ENCODE measurements at places on chromosomes 7 and 10. TPM values are rescaled to one million over a fixed set of nuclear protein-coding genes. Genes with fewer than 3 reads are reported as not detected.

- H3K36me3 ChIP-seq, result no peaks in the 10 kb centered on the region
- H3K27me3 ChIP-seq, result peaks cover 7% of the 10 kb centered on the region
- no peak overlapping the region for H3K4me3 ChIP-seq
- H3K4me1 ChIP-seq, result peaks cover 15% of the 10 kb centered on the region
Measured at GRCh38 chr10:132636358-132636757, 98.8 kb downstream of the INPP5A start.

- no peaks in the 10 kb centered on the region for H3K36me3 ChIP-seq
- no peak overlapping the region for H3K27ac ChIP-seq
- no peaks in the 10 kb centered on the region for H3K4me1 ChIP-seq
- no peaks in the 10 kb centered on the region for H3K27me3 ChIP-seq
- DNase-seq, result no peak
Measured at GRCh38 chr7:147438216-147438615, 1152.3 kb upstream of the C7orf33 start.

DNA sequence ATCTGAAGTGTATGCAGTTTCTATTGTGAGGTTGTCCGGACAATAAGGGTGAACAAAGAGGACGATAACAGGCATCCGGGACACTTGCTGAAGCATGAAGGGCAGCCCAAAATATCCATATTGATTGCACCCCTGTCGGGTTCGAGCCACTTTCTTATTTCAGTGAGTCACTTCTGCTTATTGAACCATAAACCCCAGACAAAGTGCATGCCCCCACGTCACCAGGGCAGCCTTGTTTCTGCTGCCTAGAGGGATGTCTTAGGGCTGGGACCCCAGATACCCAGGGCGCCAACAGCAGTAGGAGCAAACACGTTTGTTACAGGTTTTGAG lies 175.3 kb upstream of the LYZL1 start:
- no peak overlapping the region for H3K4me3 ChIP-seq
- H3K27me3 ChIP-seq, result no peaks in the 10 kb centered on the region
- H3K36me3 ChIP-seq, result no peaks in the 10 kb centered on the region

DNA sequence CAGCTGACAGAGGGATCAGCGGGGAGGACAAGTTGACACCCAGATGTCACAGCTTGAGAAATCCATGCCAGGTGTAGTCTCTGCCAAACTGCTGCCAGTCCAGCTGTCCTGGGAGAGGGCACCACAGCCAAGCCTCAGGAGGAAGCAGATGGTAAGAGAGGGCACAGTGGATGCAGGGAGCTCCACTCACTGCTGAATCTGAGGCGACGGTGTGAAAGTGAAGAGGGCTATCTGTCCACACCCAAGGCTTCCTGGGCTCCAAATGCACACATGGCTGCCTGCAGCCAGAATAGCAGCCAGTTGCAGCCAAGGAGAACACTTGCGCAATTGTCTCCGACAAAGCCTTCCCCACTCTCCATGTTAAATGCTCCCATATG lies 502.4 kb downstream of the GRID1 start:
- H3K27me3 ChIP-seq, result no peaks in the 10 kb centered on the region
- no peak overlapping the region for H3K27ac ChIP-seq
- H3K4me3 ChIP-seq, result no peak overlapping the region
- H3K36me3 ChIP-seq, result no peaks in the 10 kb centered on the region
- H3K4me1 ChIP-seq, result no peaks in the 10 kb centered on the region
- DNase-seq, result no peak

GRCh38 chr7:68684246-68684839 lies 913.9 kb upstream of the AUTS2 start:
- H3K4me3 ChIP-seq, result no peak overlapping the region
- no peak for DNase-seq
- H3K36me3 ChIP-seq, result no peaks in the 10 kb centered on the region
- no peak overlapping the region for H3K27ac ChIP-seq

GRCh38 chr10:13815756-13816155 lies 229.0 kb downstream of the PRPF18 start:
- H3K4me3 ChIP-seq, result no peak overlapping the region
- no peaks in the 10 kb centered on the region for H3K36me3 ChIP-seq

- H3K27me3 ChIP-seq, result peaks cover 3% of the 10 kb centered on the region
- no peak overlapping the region for H3K4me3 ChIP-seq
- H3K36me3 ChIP-seq, result no peaks in the 10 kb centered on the region
- no peak overlapping the region for H3K27ac ChIP-seq
Measured at GRCh38 chr7:112989531-112989930, 97.1 kb downstream of the GPR85 start.

DNA sequence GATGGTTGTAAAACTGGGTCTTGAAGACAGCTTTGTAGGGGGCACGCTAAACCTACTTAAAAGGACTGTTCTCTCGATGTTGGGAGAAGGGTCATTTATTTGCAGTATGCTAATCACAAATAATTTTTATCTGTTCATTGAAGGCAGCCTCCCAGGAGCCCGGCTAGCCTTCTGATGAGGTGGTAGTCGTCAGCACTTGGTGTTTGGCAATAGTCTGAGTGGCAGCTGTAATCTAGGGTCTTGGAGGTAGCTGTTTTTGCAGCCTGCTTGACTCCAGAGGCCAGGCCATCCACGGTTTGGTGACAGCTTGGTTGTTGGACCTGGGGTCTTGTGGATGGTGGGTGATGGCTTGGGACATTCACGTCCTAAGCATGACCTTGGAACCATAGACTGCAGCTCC lies 2.2 kb downstream of the GTF2IRD1 start:
- peaks cover 10% of the 10 kb centered on the region for H3K4me1 ChIP-seq
- H3K4me3 ChIP-seq, result no peak overlapping the region
- no peak for DNase-seq
- H3K27ac ChIP-seq, result no peak overlapping the region

GRCh38 chr7:69738396-69738951 lies 140.2 kb downstream of the AUTS2 start:
- H3K4me1 ChIP-seq, result no peaks in the 10 kb centered on the region
- H3K4me3 ChIP-seq, result no peak overlapping the region
- H3K27ac ChIP-seq, result no peak overlapping the region

The FAM25C gene
- not detected for total RNA-seq

The PNLIPRP3 gene
- not detected for total RNA-seq

The LIPJ gene
- not detected for total RNA-seq

The CCDC172 gene
- not detected for total RNA-seq

The IDI2 gene
- total RNA-seq, result not detected

The NEBL gene
- total RNA-seq, result 0.30 TPM

The PFKFB3 gene
- total RNA-seq, result 124 TPM

The HELLS gene
- total RNA-seq, result 230 TPM

The CASTOR2 gene
- 5.7 TPM for total RNA-seq

Data from activated T-helper 2 cell treated with anti-CD3 and anti-CD28 coated beads, Interferon-gamma antibody, Interleukin-2, Interleukin-4, amounts not matched to agents 10 μg/mL and 5 μg/mL and 100 μg/mL, durations not matched to agents 14 hours and 24 hours and 36 hours (primary cell).